ENCODE measurements at places on chromosomes 13 and 19.

GRCh38 chr19:42292963-42293362 lies 9.0 kb upstream of the PRR19 start:
- DNase-seq: no peak

- no peak for DNase-seq
Observed at GRCh38 chr19:47609906-47610894, 1.3 kb downstream of the BICRA start.

DNA sequence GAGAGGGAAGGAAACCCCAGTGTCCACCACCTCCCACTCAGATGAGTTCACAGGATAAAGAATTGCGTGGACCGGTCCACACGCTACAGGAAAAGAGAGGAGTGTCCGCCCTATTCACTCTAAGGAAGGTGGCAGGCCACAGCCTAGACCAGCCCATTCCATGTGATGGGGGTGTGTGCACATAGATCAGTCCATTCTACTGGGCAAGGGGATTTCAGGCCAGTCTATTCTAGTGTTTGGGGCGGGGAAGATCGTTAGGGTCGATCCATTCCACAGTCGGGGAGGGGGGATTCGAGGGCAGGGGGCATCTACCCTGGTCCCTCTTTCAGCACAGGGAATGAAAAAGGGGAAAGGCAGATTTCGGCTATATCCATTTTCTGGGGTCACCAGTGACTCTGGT lies 7.8 kb downstream of the FIZ1 start:
- no peak for DNase-seq

DNA sequence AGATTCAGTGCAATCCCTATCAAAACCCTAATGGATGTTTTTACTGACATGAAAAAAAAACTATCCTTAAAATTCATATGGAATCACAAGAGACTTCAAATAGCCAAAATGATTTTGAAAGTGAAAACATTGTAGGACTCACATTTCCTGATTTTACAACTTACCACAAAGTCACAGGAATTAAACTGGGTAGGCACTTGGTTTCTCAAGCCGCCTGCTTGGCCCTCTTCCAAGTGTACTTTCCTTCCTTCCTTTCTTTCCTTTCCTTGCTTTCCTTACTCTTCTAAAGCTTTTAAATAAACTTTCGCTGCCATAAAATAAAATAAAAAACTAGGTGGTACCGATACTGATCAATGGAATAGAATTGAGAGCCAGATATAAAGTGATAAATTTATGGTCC lies 21.0 kb upstream of the CD33 start:
- DNase-seq: no peak

DNA sequence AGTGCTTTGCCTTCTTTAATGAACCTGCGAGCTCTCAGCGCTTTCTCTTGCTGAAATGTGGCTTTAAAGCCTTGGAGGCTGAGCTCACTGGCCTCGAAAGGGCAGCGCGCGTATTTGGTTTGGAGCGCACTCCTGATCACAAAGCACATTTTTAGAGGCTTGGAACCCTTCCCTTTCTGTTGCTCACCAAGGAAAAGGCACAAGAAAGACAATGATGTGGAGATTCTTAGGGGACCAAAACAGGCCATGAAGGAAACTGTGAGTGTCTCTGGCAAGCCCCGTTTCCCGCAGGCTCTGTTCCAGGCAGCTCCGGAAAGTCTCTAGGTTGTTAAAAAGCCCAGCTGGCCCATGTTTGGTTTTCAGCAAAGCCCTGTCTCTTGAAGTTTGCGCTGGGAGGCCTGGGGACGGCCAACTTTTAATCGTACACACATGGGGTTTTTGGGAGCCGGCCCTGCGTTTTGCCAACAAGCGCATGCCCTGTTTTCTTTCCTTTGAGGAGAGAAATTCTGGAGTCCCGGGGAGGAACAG lies 9.4 kb upstream of the SPC24 start:
- peak; percentile 62 for DNase-seq

DNA sequence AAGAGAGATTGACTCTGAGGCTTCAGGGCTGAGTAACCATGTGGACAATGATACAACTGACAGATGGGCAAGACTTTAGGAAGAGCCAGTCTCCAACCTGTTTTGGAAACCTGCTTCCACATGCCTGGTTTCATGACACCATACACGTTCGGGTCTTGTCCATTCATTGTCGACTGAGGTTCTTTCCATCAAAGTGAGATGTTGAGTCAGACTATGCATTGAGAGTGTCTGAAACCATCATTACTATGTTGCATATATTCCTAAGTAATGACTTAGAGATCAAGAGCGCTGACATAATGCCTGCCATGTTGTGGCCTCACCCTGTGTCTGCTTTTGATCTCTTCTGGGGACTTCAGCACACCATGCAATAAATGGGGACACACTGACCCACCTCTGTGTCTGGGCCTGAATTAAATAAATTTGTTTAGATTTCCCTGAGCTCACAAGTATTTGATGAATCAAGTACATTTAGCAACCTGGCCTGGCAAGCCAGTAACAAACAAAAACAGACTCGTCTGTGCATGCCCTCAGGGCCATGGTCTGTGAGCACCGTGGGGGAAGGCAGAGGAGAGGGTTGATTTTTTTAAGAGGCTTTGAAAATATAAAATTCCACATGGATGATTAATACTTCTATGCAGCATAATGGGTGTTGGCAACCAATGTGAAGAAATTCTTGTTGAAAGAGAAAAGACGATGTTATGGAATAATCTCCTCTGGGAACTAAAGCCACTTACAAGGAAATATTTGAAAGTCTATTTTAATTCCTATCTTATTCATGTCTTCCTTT lies 49.9 kb upstream of the UBAC2 start:
- DNase-seq: no peak

Data from globus pallidus (tissue), 1 donor.